ENCODE measurements at places on chromosomes 7 and 10.

DNA sequence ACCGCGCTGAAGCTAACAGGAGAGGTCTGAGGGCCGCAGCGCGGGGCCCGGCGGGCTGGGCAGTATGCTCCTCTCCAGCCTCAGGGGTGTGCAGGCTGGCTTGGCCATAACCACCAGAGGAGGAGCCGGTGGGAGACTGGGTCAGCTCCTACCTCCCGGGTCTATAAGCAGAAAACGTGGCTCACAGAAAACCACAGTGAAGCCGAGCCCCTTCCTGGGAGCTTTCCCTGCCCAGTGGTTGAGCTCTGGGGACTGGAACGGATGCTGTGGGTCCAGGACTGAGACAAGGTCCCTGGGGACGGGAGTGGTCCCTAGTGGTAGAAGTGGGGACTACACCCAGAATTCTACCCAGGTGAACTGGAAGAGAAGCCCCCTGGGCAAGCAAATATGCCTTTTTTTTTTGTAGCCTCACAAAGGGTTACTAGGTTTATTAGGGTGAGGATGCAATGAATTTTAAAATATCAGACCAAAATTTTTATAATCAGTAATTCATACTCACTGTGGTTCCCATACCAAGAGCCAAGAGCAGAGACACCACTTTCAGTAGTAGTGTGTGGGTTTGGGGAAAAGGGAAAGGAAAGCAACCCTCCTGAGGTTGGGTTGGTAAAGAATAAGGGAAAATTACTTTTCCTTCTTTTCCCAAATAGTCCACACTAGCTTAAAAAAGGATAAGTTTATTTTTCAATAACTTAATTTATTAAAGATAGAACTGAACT is 67.9 kb upstream of the PRKCQ start:
- DNase-seq = peak; percentile 1

GRCh38 chr7:70807650-70808049 is 324.3 kb upstream of the GALNT17 start:
- no peak for DNase-seq

- no peak for DNase-seq
These were observed 214.8 kb upstream of the CTBP2 start for GRCh38 chr10:125375210-125375609.

- DNase-seq = no peak
These were observed 98.7 kb upstream of the SEMA3D start for GRCh38 chr7:85285527-85285926.

- no peak for DNase-seq
These were observed 11.4 kb downstream of the CYP3A4 start for GRCh38 chr7:99772565-99772964.

- DNase-seq = no peak
These were observed 65.1 kb upstream of the BET1 start for GRCh38 chr7:94069162-94069739.

GRCh38 chr7:50496569-50496968 is 46.4 kb upstream of the FIGNL1 start:
- no peak for DNase-seq

- no peak for DNase-seq
These were observed 212.5 kb downstream of the DGKB start for GRCh38 chr7:14690075-14690474.

- DNase-seq = no peak
These were observed 103.0 kb downstream of the OAT start for GRCh38 chr10:124315591-124316270.

- DNase-seq = no peak
These were observed 103.2 kb downstream of the IPMK start for GRCh38 chr10:58164517-58164916.

DNA sequence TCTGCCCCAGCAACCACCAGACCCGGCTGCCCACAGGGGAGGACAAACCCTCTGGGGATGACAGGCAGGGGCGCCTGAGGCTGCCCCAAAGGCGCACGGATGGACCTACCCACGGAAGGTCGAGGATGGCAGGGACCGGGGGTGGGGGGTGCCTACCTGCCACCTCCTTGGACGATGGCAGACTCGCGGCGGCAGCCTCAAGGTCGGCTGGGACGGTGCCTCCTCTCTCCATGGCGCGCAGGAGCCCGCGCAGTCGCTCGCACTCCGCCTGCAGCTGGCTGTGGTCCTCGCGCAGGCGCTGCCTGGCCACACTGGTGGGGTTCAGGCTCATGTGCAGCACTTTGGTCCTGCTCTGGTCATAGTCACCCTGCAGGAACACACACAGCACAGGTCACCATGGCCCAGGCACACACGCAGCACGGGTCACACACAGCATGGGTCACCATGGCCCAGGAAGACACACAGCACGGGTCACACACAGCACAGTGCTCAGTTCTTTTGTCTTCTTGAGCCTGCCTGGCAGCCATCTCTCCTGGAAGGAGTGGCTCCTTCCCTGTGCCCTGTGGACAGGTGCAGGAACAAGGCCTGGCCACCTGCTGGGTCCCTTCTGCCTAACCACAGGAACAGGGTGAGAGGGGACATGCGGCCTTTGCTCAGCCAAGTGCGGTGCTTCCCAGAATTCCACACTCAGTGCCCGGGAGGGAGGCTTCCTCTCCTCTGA is 266.6 kb downstream of the ELFN1 start:
- DNase-seq = no peak

- DNase-seq = no peak
These were observed 458.8 kb upstream of the GHITM start for GRCh38 chr10:83680470-83680891.

DNA sequence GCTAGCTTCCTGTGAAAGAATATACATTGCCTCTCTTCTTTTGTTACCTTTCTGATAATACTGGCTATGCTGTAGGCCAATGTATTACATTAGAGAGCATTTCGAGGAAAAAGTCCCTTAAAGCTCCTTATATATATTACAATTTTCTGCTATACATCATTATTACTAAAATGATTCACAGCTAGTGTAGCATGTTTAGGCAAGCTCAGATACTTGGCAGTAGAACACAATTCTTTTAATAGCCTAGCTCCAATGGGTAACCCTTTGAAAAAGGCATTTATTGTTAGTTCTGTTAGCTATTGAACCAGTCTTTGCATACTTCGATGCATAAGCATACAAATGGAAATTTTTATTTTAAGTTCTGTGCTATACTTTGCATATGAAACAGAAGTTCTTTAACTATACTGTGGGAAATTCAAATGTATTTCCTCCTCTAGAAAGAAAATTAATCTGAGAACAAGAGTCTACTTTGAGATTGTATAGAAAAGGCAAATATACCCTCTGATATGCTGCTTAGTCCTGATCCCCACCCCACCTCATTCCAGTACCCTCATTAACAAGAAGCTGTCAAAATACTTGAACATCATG is 55.6 kb upstream of the SKAP2 start:
- DNase-seq = no peak

- DNase-seq = no peak
These were observed 19.5 kb upstream of the PTER start for GRCh38 chr10:16417341-16417740.

- no peak for DNase-seq
These were observed 64.6 kb downstream of the FAM185A start for GRCh38 chr7:102813191-102814024.

- no peak for DNase-seq
These were observed 415.6 kb upstream of the FZD8 start for GRCh38 chr10:36057731-36058130.

- no peak for DNase-seq
These were observed 46.4 kb upstream of the CC2D2B start for GRCh38 chr10:95861386-95861785.

- no peak for DNase-seq
These were observed 43.5 kb upstream of the SORBS1 start for GRCh38 chr10:95604630-95605029.

DNA sequence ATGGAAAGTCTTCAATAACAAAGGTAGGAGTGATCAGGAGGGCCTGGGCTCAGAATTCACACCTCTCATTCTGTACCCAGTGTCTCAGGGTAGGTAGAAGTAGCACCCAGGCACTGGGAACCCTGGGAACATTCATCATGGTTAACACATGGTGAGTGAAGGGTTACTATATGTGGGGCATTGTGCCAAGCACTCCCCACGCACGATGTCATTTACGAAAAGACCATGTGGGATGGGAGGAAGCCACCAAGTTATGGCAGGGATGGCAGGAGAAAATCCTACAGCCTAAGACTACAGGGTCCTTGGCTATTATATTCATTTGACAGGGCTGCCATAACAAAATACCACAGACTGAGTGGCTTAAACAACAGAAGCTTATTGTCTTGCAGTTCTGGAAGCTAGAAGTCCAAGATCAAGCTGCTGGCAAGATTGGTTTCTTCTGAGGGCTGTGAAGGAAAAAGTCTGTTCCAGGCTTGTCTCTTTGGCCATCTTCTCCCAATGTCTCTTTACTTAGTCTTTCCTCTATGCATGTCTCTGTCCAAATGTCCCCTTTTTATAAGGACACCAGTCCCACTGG is 27.7 kb upstream of the DDIT4 start:
- DNase-seq = no peak

GRCh38 chr10:10364902-10365301 is 652.8 kb upstream of the CELF2 start:
- no peak for DNase-seq

DNA sequence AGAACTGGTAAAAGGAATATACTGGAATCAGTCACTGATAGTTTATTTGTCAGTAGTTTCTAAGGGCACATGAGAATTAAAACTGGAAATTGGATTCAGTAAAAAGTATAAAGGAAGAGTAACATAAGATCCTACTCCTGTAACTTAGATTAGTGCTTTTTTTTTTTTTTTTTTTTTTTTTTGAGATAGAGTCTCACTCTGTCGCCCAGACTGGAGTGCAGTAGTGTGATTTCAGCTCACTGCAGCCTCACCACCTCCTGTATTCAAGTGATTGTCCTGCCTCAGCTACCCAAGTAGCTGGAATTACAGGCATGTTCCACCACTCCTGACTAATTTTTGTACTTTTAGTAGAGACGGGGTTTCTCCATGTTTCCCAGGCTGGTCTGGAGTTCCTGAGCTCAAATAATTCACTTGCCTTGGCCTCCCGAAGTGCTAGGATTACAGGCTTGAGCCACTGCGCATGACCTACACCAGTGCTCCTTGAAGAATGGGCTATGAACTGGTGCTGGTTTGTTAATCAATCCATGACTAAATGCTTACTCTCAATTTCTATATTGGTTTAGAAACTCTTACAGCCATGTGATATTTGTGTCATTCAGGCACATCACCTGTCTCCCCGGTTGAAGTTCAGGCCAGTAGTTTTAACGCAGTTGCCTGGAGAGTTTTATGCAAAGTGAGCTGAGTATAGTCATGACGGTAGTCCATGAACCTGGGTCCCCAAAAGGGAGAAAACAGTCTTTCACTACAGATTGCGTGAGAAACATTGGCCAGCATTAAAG is 65.0 kb downstream of the ZEB1 start:
- DNase-seq = no peak

DNA sequence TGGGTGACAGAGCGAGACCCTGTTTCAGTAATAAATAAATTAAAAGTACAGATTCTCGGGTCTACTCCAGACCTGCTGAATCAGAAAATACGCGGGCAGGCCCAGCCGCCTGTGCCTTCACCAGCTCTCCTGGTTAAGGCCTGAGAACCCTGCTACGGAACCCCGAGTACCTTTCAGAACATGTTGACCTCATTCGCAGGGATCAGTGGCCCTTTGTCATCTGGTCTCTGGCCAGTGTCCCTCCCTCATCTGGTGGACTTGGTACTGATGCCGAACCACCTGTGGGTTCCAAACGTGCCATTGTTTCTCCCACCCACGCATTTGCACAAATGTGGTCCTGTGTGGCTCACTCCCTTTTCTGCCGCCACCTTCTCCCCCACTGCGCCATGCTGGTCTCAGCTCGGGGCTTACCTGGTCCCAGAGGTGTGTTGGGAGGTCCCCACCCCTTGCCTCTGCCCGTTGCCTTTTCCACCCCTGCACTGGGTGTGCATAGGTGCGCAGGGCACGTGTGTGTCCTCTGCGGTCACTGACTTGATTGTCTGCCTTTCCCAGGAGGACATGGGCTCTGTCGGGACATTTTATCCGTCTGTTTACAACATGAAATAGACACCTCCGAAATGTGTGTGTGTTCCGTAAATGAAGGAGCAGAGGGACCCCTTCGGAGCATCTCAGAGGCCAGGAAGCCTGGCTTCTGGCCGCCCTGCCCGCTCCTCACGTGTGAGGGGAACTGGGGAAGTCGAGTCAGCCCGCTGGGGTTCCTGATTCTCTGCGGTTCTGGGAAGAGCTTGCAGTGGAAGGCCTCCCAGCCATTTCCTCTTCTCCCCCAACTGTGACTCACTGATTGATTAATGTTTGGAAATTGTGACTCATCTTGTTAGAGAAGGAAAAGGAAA is 135.2 kb downstream of the CUX1 start:
- DNase-seq = no peak

- DNase-seq = no peak
These were observed 8.3 kb upstream of the ZC3HAV1L start for GRCh38 chr7:139043823-139044812.

- DNase-seq = no peak
These were observed 144.7 kb downstream of the GRK5 start for GRCh38 chr10:119352042-119352441.

GRCh38 chr10:3877211-3878000 is 92.4 kb upstream of the KLF6 start:
- DNase-seq = no peak

DNA sequence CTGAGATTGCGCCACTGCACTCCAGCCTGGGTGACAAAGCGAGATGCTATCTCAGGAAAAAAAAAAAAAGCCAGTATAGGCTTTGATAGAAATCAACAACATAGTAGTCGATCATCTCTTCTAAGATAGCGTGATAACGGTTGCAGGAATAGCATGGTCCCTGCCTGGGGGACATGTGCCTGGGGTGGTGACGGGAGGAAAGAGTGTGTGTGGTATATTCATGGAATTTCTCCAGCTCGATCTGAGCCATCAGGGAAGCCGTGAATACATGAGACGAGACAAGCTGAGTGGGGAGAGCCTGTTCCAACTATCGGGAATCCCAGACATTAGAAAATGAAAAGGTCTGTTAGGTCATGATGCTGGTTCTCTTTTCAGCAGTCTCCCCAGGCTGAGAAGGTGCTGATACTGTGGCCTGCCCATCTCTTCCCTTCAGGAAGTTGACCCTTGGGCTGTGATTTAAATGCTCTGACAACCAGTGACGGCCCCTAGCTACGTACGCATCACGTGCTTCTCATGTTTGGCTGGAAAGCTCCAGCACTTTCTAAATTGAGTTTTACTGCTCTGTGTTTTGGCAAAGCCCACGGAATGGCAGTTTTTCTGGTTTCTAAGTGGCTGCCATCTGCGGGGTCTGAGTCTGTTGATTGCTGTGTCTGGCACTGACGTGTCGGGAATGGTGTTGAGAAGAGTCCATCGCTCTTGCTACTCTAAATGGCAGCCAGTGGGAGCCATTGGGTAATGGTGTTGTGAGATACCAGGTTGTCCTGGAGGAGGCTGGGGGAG is 229.3 kb downstream of the CCDC3 start:
- no peak for DNase-seq

- DNase-seq = peak; percentile 92
These were observed 685 bp downstream of the LUC7L2 start for GRCh38 chr7:139360210-139360947.

- no peak for DNase-seq
These were observed 73.5 kb downstream of the PROSER2 start for GRCh38 chr10:11896549-11897200.

DNA sequence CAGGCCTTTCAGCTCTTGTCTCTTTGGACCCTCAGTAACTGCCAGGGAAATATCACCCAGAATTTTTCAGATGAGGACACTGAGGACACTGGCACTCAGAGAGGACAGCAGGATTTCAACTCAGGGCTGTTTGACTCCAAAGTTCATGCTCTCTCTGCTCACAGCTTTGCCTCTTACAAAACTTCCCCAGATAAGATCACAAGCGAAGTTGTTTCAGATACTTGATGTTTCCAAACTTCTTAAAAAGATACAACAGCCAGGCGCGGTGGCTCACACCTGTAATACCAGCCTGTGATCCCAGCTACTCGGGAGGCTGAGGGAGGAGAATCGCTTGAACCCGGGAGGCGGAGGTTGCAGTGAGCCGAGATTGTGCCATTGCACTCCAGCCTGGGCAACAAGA is 32.4 kb upstream of the ZRANB1 start:
- DNase-seq = no peak

All from C1 segment of cervical spinal cord (tissue), 14 donors.